ENCODE measurements at places on chromosomes 11 and 22.

GRCh38 chr11:64923944-64924909, at the start of gene PPP2R5B:
Gene PPP2R5B (plus strand): TSS chr11:64924689. CDS start chr11:64925735, 1,046 bp downstream.
- peak; percentile 93 for DNase-seq

DNA sequence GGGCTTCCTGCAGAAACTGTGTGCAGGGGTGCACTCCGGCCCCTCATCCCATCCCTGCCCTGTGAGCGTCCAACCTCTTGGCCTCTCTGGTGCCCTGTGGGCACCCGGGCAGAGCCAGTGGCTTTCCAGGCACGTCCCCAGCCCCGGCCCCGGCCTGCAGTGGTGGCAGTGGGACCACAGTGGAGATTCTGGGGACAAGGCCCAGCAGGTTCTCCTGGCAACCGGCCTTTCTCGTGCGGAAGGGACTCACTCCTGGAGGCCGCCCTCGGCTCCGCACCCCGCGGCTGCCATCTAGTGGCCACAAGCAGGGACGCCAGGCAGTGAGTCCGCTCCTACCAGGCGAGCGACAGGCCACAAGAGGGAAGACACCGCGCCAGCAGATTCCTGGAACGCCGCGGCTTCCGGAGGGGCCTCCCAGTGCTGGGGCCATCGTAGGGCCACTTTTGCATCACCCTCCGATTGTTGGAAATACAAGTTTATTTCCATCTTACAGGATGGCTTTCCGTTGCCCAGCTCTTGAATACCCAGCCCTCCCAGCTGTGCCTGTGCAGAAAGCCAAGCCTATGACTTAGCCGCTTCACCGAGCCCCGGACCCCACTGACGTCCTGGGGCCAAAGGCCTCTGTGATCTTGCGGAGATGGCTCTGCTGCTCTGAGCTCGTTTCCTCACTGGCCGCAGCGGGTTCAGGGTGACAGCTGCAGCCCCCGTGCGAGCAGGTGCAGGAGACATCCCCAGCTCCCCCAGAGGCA, 357.3 kb downstream of the CTTN start:
- DNase-seq = peak; percentile 47

DNA sequence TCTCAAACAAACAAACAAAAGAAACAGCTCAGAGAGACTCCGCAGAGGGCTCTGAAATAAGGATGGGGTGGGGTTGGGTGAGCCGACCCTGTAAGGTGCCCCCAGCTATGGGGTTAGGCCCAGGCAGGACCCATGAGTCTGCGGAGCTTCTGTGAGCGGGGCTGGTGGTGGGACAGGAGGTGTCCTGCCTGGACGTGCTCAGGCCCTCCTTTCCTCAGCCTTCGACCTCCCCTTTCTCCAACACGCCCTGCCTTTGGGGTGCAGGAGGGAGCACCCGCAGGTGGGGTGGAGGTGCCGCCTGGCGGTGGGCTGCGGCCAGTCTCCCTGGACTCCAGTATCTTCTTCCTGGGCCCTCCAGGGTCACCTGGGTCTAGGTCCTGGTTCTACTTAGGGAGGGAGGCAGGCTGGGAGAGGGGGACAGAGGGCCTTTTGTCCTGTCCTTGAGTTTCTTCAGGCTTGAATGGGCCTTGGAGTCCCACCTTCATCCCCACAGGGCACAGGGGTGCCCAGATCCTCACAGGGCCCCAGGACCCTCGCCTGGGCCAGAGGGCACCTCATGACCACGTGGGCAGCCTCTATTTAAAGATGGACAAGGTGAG, 12.3 kb downstream of the PRR33 start:
- DNase-seq = no peak

DNA sequence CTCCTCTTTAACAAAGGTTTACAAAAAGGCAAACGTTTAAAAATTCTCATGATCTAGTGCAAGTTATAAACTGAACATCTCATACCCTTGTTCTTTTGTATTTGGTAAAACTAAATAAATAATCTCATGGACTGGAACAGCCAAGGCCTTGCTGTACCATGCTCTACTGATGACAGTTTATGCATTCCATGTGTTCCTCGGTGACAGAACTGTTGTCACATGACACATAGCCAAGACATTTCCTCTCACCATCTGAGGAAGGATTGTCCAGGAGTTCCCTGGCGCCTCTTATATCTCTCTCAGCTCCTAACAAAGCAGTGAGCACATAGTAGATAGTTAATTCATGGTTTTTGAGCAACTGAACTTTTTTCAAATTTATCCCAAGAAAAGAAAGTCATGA, 12.6 kb downstream of the CCDC83 start:
- DNase-seq = no peak

GRCh38 chr22:22704156-22704946, 59.9 kb downstream of the GGTLC2 start:
- no peak for DNase-seq

DNA sequence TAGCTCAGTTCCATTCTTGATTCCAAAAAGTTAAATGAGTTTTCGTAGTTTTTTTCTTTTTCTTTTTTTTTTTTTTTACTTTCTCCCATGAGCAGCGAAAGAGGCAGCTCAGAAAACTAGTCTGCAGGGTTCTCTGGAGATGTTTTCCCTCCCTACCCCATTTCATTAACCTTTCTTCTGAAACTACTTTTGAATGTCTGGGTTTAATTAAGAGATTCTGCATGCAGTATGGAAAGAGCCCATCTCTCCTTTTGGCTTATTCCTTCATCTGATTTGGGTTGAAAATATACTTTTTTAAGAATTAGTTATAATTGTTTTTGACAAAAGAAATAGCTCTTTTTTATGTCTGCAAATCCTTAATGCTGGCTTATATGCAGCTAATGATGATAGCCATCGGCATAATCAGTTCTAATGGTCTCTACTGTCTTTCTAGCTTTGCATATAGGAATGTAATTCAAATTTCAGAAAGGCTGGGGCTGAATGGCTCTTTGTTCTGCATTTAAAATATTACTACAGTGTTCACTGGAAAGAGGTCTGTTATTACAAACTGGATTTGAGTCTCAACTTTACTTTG, 265.3 kb downstream of the FAT3 start:
- DNase-seq = no peak

- DNase-seq = no peak
Measured at GRCh38 chr22:40635940-40636379, 559 bp downstream of the MRTFA start.

DNA sequence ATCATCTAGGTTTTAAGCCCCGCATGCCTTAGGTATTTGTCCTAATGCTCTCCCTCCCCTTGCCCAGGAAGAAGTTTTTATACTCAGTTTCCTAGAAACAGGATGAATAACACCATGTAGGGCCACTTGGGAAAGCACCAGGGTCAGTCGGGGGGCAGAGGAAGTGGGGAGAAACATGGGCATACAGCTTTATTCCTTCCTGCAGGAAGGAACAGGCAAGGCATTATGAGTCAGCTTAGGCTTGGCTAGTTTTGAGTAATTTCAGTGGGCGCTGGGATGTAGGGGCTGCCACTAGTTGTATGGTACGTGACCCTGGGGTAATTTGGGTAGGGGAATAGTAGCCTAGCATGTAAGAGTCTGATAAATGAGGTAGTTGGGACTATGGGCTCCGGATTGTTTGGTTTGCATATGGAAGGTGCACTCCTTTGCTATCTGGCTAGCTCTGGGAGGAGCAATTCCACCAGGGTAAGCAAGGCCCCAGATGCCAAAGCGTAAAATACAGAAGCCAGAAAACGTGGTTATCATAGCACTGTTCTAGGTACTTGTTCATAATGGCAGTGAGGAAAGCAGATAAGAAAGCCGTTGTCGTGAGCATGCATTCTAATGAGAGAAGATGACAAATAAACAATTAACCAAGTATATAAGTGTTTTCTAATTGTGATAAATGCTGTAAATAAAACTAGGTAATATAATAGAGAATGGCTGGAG, 24.8 kb downstream of the ACER3 start:
- DNase-seq = no peak

DNA sequence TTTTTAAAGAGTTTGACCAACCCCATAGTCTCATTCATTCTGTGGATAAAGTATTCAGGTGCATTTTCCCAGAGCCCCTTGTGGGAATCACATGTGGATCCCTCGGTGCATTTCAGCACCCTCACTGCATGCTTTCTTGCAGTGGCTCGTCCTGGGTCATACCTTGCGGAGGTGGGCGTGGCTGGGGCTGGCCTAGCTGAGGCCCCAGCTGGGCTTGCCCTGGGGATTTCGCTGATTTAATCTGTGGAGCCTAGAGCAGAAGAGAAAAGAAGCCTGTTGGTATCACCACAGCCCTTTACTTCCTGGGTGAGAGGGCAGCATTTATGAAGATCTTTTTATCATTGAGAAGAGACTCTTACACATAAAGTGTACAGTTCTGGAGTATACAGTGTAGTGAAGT, 53.1 kb downstream of the FBXO7 start:
- no peak for DNase-seq

DNA sequence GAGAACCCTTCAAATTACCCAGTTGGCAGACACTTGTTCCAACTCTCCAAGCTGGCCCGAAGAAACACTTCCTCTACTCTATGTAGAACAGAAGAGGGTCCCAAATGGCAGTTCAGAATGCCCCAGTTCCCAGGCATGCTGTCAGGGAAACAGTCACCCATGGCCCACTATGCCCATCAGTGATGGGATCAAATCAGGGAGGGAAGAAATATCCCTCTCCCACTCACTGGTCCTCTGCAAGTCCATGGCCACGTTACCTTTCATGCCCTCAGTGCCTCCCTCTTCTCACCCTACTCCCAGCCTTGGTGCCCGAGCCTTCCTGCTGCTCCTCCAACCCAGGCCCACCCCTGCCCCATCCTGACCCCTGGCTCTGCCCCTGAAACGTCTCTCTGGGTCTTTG, 16.6 kb downstream of the APOL3 start:
- DNase-seq = no peak

DNA sequence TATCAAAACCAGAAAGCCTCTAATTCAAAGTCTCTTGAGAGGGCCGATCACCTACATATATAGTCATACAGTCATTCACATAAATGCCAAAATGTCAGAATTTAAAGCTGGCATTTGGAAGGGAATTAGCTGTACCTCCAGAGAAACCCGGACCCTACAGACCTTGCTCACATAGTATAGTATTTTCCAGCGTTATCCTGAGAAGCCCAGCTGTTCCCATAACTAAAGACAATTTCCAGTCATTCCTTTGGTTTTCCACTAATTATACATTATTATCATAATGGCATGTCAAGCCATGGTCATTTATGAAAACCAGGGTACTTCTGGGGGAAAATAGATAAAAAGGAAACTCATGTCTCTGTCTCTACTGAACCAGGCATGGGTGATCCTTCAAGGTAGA, 53.6 kb downstream of the FZD4 start:
- no peak for DNase-seq

DNA sequence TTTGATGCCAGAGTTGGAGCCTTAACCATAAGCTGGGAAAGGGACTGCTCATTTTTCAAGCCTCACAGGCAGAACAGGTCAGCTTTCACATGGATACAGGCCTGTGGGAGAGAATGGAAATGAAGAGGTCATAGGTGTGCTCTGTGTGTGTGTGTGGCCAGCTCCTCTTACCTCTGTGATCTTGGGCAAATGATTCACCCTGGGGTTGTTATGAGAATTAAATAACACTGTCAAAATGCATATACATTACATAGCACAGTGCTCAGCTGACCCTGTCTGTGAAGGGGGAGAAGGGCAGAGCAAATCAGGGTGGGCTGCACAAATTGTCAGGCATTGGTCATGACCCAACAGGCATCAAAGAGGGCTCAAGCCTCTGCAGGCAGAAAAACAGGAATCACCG, 372.5 kb downstream of the TENM4 start:
- no peak for DNase-seq

DNA sequence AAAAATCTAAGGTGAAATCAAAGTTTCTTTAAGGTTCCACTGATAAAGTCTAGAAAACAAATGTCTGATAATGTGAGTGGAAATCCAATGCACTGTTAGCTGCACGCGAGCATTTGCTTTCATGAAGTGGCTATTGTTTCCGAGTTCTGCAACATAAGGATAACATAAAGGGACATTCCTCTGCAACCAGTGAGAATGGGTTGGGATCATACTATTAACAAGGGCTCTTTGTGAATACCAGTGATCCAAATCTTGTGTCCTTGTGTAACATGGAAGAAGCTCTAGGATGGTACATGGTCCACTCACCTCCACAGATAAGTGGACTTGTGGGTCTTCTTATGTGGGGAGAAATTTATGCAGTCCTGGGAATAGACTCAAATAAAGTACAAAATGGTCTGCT, 24.6 kb downstream of the APIP start:
- no peak for DNase-seq

GRCh38 chr11:13440100-13440855, 22.7 kb downstream of the BTBD10 start:
- DNase-seq = no peak

- DNase-seq = no peak
Measured at GRCh38 chr11:86641537-86642261, 30.7 kb downstream of the ME3 start.

DNA sequence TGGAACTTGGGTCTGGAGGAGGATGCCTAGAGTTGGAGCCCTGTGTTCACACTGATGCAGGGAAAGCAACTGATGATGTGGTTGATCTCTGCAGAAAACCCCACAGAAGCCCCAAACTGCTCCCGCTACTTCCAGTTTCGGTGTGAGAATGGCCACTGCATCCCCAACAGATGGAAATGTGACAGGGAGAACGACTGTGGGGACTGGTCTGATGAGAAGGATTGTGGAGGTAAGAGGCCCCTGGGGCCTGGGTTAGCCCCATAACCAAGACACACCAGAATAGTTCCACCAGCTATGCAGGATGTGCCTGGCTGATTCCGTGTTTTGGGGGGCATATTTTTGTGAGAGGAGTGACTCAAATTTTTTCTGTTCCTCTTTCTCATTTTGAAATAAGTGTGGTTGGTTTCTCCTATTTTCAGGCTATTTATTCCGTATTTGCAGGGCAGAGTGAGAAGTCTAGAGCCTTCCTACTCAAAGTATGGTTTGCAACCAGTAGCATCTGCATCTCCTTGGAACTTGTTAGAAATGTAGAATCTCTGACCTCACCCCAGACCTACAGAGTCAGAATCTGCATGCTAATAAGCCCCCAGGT, 137.3 kb upstream of the SORL1-AS1 start:
- DNase-seq = no peak

DNA sequence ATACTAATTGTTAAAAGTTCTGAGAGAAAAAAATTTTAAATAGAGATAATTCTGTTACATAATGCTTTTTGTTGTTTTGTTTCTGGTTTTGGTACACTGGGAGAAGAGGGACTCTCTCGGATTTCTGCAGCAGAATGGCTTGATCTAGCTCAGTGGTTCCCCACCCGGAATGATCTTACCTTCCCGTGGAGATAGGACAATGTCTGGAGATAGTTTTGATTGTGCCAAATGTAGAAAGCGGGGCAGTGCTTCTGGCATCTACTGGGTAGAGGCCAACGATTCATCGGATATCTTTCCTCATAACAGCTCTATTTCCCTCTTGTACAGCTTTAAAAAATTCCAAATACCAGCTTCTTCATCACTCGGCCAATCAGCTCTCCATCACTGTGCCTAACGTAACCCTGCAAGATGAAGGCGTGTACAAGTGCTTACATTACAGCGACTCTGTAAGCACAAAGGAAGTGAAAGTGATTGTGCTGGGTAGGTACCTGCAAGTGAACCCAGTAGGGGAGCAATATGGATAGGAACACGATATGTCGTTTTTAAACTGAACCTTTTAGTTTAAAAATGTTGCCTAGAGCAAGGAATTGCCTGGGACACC, 13.2 kb downstream of the CRTAM start:
- DNase-seq = peak; percentile 36

Data from CD4-positive, alpha-beta T cell treated with Interleukin-6 for 4 hours (primary cell).